Stimulated activated effector memory CD8-positive, alpha-beta T cell treated with anti-CD3 and anti-CD28 coated beads, Interleukin-12 subunit alpha, Interleukin-12 subunit beta, amount 100 ng/mL, for 72 hours (primary cell): ENCODE measurements at places on chromosomes 6 and 20.

- no peak for DNase-seq
Observed at GRCh38 chr6:3776881-3777507, 25.5 kb upstream of the PXDC1 start.

- DNase-seq: no peak
Observed at GRCh38 chr20:44961870-44962267, 1.7 kb upstream of the TOMM34 start.

- no peak for DNase-seq
Observed at GRCh38 chr6:39057251-39058155, 8.9 kb downstream of the GLP1R start.

- DNase-seq: no peak
Observed at GRCh38 chr20:62202083-62202395, 18.0 kb downstream of the HRH3 start.

- peak; percentile 62 for DNase-seq
Observed at GRCh38 chr20:17431621-17432364, 99.4 kb downstream of the BFSP1 start.

DNA sequence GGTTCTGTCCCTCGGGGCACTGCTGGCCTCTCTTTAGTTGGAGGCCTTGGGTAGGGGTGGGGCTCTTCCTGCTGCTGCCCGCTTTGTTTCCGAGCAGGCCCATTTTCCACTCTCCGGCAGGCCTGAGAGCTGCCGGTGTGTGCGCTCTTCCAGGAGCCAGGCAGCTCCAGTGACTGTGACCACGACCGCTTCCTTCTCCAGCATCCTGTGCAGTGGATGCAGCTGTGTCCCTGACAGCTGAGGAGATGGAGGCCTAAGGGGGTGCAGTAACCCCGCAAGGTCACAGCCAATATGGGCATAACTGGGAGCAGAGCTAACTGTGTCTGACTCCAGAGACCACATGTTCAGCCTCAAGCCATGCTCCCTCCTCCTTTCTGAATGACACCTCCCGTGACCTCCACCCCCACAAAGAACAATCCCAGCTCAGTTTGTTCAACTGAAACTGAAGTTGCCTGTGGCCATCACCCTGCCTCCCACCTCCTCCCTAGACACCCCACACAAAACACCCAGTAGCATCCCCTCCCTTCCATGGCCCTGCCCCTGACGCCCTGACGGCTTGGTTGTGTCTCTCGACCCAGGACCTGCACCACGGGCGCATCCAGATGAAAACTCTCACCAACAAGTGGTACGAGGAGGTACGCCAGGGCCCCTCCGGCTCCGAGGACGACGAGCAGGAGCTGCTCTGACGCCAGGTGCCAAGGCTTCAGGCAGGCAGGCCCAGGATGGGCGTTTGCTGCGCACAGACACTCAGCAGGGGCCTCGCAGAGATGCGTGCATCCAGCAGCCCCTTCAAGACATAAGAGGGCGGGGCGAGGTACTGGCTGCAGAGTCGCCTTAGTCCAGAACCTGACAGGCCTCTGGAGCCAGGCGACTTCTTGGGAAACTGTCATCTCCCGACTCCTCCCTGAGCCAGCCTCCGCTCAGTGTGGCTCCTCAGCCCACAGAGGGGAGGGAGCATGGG lies 27.8 kb downstream of the SPATA2 start:
- DNase-seq: no peak

GRCh38 chr6:151309619-151310018 lies 69.9 kb downstream of the AKAP12 start:
- no peak for DNase-seq

- DNase-seq: peak; percentile 49
Observed at GRCh38 chr6:47047479-47048407, 5.6 kb upstream of the ADGRF1 start.

DNA sequence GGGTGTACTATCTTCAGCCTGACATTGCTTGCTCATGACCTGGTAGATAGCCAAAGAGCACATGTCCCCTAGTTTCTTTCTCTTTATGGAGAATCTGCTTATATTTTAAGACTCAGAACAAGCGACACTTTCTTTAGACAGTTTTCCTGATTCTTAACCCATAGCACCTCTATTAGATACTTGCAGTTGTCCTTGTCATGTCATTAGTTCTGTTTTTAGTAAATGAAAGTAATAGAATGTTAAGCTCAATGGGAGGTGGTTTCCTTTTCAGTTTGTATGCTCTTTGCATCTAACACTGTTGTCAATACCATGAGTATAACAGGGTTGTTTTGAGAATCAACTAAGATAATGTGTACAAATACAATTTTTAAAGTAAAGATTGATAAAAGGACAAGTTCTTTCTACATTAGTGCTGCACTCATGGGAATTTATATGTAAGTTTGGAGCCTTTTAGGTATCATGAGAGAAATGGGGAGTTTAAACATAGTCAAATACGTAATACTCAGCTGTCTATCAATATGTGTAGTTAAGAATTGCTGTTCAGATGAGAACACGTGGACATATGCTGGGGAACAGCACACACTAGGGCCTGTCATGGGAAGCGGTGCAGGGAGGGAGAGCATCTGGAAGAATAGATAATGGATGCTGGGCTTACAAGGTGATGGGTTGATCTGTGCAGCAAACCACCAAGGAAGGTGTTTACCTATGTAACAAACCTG lies 124.3 kb downstream of the GRM1 start:
- DNase-seq: no peak

DNA sequence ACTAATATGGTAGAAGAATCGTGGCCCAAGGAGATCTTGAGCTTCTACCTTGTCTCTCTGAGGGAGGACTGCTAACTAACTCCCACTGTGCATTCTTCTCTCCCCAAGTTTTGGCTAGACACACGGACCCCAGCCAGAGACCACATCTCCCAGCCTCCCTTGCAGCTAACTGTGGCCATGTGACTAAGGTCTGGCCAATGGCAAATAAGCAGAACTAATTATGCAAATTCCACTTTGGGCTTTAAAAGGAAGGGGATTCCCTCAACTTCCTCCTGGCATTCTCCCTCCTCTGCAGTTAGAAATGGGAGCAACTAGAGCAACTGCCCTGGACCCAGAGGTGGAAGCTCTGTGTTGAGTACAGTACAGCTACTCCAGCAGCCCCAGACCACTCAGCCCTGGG lies 15.4 kb downstream of the BPIFA2 start:
- no peak for DNase-seq

DNA sequence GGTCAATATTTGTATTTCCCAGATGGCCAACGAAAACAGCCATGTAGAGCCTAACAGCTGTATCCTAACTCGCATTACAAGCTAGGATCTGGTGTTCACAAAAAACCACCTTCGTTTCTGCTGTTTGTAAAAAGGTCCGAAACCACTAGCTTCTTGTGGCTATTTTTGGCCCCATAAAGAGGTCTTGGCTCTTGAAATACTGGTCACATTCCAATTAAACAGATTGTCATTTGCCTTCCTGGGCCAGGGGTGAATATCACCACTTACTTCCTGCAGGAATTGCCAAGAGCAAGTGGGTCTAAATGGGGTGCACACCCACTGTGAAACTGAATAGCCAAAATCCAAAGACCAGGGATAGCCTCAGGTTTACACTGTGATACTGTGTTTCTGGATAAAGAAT lies 48.2 kb downstream of the TSHZ2 start:
- no peak for DNase-seq

- no peak for DNase-seq
Observed at GRCh38 chr6:44508646-44509045, 121.1 kb downstream of the CDC5L start.

DNA sequence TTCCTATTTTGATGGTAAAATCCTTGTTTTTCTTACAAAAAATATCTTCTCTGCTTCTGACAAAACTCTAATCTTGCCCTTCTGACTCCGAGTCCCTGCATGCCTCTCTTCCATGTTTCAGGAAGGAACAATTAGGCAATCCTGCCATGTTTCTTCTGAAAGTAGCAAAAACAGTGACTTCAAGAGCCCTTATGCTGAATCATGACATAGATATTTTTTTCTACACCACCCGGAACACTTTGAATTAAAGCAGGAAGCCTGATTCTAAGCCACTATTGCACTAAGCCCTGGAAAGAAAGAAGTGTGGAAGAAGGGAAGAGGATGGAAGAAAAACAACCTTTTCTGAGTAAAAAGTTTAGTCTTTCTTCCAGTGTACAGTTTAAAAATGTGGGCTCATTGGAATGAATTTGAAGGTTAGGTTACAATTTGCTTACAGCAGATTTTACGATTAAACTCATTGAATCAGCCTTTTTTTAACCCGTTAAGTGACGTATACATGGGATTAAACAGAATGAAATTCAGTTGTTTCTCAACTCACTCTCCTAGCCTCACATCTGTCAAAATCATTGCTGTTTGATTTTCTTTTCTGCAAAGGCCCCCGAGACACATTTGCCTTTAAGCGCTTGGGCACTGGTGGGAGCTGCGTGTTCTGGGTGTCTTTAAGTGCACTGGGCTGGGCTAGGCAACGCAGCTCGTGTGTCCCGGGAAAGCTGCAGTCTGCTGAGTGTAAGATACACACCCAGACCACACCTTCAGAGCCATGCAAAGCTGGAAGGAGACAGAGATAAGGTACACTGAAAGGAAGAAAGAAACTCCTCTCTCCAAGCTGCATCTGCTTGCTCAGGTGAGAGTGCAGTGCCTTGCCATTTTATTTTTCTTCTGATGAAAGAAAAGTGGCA lies 159.4 kb upstream of the CITED2 start:
- no peak for DNase-seq

DNA sequence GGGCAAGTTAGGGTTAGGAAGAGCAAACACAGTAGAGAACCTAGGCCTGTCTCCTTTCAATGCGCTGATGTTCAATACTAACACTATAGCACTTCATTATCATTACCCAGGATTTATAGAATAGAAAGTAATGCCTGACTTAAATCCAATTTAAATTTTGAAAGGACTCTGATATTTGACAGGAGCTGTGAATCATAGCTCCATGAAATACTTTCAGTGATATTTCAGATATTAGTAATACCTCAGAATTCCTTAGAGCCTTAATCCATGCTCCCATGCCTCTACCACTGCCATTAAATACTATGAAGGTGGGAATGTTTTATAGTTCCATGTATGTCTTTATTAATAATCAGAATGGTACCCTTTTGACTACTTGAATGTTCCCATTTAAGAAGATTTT lies 530.2 kb downstream of the BCKDHB start:
- DNase-seq: no peak

- peak; percentile 40 for DNase-seq
Observed at GRCh38 chr6:170100046-170100445, 190.8 kb downstream of the DLL1 start.

GRCh38 chr6:12280458-12280857 lies 9.7 kb upstream of the EDN1 start:
- no peak for DNase-seq

DNA sequence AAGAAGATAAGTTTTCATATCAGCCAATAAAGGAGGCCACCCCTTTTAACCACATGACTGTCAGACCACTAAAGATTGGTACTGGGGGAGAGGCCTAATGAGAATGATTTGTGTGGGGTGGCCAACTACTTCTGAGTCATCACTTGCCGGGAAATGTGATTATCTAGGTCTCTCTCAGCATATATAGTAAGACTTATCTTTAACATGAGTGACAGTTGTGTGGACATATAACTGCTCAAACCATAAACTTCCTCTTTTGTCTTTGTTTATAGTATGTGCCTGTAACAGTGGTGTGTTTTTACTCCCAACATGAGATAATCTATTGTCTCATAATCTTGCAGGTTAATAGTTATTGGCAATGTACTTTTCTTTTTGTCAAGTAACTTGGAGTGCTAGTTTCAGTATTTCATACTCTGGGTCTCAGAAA lies 312.4 kb downstream of the CDKAL1 start:
- no peak for DNase-seq

GRCh38 chr6:85058806-85059205 lies 294.4 kb upstream of the TBX18 start:
- DNase-seq: no peak

DNA sequence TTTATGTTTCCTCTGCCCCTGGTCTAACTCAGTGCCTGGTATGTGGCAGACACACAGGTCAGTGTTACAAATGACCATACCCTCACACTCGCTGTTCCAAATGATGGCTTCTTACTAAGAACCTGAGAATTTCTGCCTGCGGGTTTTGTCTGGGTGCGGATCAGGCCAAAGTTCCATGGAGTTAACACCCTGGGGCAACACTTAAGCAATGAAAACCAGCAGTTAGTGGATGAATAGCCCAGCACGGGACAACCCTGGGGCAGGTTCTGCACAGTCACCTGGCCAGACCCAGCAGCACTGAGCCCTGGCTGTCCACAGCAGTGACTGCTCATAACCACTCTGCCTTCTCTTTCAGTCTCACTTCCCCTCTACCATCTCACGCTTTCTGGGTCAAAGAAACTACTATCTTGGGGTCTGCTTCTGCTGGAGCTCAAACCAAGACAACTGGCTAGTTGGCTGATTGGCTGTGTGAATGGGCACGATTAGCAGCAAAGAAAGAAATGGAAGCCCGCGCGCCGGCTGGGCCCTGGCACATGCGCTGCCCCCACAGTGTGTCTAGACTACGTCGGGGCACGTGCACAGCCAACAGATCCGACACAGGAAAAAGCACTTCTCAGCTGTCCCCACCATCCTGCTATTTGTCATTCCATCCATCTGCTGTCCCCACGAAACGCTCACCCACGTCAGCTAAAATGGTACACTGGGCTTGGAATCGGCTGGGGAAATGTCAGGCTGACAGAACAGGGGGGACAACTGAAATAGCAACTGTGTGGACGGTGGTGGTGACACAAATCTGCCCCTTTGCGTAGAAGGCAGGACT lies 36.6 kb downstream of the MGME1 start:
- no peak for DNase-seq

DNA sequence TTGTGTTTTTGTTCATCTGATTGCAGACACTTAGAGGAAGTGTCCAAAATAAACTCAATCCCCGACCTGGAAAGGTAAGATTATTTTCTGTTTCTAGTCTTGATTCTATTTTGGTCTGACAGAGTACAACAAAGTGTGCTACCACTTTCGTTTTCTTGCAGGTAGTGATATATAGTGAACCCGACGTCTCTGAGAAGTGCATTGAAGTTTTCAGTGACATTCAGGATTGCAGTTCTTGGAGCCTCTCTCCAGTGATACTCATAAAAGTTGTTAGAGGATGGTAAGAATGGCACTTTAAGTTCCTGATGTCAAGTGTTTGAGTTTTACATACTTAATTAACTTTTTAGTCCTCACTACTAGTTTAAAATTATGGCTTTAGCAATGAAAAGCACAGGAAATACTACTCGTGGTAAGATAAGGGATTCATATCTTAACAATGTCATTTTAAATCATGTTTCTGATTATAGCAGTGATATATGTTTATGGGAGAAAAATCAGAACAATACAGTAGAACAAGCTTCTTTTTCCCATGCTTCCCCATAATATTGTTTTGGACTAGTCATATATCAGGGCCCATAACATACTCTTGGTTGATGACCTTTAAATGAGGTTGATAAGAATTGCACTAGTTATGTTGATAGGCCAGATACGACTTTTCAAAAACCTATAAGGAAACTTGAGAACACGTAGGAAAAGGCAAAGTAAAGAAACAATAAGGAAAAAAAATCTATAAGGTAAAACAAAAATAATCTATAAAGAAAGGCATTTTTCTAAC lies 104.0 kb downstream of the RTN4IP1 start:
- DNase-seq: peak; percentile 48

DNA sequence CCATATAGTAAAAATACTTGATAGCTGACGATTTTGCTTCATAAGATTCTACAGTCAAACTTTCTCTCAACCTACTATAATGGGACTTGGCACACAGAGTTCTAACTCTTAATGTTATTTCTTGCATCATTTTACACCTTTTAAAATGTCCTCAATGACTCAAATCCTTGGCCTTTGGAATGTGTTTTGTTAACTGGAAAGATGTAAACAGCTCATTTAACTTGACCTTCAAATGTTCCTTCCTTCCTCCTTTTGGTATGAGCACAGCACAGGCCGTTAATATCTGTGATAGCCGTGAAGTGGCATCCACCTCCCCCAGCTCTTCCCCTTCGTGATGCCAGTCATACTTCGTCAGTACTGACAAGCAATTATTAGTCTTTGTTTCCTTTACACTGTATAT lies 972.0 kb upstream of the CITED2 start:
- no peak for DNase-seq
